ENCODE measurements at places on chromosomes 12 and 14.

DNA sequence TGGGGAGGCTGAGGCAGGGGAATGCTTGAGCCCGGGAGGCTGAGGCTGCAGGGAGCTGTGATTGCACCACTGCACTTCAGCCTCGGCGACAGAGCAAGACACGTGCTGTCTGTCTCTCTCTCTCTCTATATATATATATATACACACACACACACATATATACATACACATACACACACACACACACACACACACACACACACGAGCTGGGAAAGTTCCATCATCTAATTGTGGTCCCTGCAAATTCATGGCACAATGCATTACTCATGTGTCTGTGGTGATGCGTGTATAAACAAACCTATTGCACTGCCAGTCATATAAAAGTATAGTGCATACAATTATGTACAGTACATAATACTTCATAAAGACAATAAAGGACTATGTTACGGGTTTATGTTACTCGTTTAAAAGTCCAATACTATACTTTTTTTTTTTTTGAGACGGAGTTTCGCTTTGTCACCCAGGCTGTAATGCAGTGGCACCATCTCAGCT lies 36.6 kb downstream of the WDR89 start:
- no peak for DNase-seq

DNA sequence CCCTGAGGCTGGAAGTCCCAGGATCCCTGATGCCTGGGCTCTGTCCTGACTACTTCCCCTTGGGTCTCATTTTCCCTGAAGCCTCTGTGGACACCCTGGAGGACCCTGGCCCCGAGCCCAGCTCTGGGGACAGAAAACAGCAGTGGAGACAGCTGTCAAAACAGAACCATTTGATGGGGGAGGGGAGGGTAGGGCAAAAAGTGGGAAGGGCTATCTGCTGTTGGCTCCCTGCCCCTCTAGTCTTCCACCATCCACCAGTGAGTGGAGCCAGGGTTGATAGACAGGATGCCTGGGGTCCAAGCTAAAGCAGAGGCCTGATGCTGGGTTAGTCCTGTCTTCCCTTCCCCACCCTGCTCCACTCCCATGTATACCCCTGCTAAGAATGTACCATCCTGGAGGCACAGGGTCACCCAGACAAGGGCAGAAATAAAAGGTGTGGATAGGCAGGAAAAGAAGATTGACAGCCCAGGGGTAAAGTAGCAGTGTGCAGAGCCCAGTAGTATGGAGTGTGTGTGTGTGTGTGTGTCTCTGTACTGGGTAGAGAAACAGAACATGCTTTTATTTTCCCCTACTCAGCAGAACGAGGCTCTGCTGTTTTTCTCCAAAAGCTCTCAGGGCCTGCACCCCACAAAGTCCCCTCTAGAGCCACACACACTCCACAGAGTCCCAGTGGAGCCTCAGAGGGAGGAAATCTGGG lies 9.8 kb downstream of the ZNF385A start:
- DNase-seq, result no peak

DNA sequence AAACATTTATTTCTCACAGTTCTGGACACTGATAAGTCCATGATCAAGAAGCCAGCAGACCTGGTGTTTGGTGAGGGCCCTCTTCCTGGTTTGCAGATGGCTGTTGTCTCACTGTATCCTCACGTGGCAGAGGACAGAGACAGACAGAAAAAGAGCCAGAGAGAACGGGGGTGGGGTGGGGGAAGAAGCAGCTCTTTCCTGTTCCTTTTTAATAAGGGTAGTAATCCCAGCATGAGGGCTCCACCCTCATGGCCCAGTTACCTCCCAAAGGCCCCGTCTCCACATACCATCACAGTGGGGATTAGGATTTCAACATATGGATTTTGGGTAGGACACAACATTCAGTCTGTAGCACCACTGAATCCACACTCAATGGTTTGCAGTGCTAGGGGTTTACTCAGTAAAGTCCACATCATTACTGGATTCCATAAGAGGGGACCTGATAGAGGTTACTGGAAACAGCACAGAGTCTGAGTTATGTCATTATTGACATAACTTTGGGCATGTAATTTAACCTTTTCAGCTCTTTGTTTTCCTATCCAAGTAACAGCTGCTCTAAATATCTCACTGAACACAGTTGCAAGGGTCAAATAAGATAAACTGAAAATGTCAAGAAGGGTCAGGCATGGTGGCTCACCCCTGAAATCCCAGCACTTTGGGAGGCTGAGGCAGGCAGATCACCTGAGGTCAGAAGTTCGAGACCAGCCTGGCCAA lies 53.2 kb downstream of the RPAP3 start:
- peak; percentile 65 for DNase-seq

DNA sequence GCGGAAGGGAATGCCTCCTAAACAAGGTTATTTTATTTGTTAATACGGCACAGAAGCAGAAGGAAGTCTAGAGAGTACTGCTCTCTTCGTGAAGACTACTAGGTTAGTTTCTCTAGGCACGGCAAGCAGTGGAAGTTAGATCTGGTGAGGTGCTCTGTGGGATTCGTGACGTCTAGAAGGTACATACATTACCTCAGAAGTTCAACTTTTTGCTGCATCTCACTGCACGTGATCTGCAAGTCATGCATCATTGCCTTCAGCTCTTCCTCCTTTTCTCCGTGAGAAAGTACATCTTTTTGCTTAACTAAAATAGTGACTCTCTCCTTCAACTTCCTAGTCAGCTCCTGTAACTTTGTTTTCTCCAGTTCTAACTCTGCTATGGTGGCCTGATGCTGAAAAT lies 74.7 kb downstream of the NIN start:
- peak; percentile 42 for DNase-seq

- no peak for DNase-seq
Observed at GRCh38 chr14:93011141-93011529, 88.2 kb downstream of the CHGA start.

DNA sequence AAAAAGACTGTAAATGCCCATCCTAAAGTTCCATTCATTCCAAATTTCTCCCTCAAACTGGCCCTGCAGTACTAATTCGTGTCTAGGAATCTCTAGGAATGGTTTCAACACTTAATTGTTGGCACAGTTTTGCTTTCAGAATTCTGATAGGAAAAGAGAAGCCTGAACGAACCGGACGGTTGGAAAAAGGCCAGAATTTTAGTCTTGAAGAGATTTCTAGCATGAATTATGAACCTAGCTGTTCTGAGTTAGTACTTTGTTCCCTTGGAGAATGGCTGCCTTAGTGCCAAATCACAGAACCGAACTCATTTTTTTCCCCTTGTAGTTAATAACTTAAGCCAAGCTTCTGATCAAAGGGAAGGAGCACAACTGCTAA lies 262.6 kb downstream of the ADAMTS20 start:
- no peak for DNase-seq

- no peak for DNase-seq
Observed at GRCh38 chr12:55707841-55708694, at the start of gene ITGA7. Gene ITGA7 (minus strand): TSS chr12:55707904. CDS start chr12:55707682, 222 bp downstream.

GRCh38 chr14:98170575-98170974 lies 1101.4 kb downstream of the BCL11B start:
- DNase-seq, result no peak

- DNase-seq, result no peak
Observed at GRCh38 chr12:120012067-120012621, 23.1 kb downstream of the BICDL1 start.

DNA sequence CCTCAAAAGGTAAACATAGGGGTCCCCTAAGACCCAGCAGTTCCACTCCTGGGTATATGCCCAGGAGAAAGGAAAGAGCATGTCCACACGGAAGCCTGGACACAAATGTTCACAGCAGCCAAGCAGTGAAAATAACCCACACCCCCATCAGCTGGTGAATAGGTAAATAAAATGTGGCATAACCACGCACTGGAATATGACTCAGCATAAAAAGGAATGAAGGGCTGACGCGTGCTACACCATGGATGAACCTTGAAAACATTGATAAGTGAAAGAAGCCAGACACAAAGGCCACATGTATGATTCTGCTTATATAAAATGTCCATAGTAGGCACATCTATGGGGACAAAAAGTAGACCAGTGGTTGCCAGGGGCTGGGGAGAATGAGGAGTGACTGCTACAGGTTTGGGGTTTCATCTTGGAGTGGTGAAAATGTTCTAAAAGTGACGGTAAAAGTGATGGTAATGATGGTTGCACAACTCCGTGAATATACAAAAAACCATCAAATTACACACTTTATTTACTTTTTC lies 3.8 kb upstream of the SCARB1 start:
- no peak for DNase-seq

- no peak for DNase-seq
Observed at GRCh38 chr14:90450667-90451066, 53.8 kb downstream of the CALM1 start.

- peak; percentile 82 for DNase-seq
Observed at GRCh38 chr14:55398679-55399078, 13.0 kb downstream of the ATG14 start.

GRCh38 chr14:70171726-70172125 lies 17.0 kb downstream of the SLC8A3 start:
- DNase-seq, result peak; percentile 52

DNA sequence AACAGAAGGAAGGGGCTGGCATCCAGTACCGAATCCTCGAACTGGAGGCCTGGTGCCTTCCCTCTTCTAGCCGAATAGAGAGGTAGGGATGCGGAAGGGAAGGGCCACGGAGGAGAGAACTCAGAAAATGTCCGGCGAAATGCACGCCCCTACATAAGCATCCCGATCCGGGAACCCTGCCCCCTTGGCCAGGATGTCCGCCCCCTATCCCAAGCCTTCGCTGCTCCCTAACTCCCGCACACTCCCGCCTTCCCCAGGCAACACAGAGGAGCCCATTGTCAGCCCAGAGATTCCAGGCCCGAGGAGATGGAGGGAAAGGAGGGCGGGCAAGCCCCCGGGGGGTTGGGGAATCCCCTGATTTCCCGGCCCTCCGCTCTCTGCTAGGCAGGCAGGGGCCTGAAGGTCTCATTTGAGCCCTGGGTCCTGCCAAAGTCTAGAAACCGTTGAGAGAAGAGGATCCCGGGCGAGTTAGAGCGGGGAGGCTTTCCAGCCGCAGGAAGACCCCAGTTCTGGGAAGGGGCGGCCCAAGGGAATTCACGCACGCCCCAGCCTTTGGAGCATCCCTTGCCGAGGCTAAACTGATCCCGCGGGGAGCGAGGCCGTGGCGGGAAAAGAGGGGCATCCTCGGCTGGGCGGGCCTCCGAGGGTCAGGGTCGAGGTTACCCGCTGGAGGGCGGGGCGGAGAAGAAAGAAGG lies 569 bp upstream of the ARHGEF40 start:
- no peak for DNase-seq

Data from suppressor macrophage (primary cell).